ENCODE measurements at places on chromosomes 6 and 20.

GRCh38 chr6:43738267-43738676, 31.7 kb upstream of the VEGFA start:
- DNase-seq = no peak

DNA sequence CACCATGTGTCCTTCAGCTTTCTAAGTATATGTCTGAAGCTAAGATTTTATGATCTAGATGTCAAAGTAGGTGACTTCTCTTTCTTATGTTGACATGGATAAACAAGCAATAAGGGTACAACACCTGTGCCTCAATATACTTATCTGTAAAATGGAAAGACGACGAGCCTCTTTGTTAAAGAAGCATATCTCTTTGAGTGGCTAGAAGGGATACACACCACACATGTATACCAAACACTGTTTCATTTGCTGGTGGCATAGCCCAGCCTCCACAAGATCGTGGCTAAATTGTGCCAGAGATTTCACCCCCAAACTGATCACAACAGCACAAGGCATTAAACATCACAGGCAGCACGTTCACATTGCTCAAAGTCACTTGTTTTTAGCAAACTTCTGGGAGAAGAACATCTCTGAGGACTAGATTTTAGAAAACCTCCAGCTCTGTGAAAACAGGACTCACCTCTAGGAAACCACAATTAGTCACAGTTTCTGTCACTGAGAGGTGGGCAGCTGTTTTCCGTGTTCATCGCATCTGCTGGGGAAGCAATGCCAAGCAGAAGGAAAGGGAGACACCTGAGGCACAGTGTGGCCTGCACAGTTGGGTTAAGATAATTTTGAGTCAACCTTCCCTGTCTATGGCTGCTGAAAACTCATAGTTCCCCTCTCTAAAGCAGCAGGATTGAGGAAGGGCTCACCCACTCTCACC, 263.0 kb upstream of the PLCB4 start:
- DNase-seq = no peak

DNA sequence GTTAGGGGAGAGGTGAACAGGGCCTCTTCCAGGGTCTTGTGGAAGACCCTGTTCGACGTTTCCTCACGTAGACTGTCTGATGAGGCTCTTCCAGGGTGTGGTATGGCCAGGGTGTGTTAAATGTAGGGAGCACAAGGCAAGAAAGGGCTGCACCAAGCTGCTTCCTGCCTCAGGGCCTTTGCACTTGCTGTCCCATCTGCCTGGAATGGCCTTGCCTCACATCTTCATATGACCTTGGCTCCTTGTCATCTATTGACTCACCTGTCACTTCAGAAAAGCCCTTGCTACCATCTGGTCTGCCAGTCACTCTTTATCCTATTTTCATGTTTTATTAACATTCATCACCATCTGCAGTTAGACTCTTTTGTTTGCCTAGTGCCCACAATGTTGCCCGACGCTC, 31.0 kb downstream of the E2F3 start:
- DNase-seq = no peak

- no peak for DNase-seq
Observed at GRCh38 chr6:101454106-101454676, 60.7 kb downstream of the GRIK2 start.

- DNase-seq = no peak
Observed at GRCh38 chr6:33453393-33454008, 875 bp upstream of the ZBTB9 start.

DNA sequence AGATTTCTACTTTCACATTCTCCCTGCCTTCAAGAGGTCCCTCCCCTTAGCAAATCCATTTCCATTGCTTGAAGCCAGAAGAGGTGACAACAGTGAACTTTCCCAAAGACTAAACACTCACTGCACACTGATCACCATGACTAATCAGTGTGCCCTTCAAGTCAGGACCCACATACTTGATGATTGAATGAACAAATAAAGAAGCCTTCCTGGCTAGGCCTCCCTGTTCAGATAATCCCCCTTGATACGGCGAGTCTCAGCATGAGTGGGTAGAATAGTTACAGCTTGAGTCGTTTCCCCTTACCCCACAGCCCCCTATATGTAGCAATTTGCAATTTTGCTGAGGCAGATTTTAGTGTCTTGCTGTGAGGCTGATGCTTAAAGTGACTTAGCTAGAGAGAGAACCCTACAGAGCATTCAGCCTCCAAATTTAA, 102.2 kb downstream of the UNC5CL start:
- no peak for DNase-seq

GRCh38 chr6:10419749-10420545, 5.1 kb upstream of the TFAP2A start:
- DNase-seq = no peak

All from CD4-positive, alpha-beta T cell treated with Interferon alpha-2 for 1 hour (primary cell).